ENCODE measurements at places on chromosomes 5 and 9. TPM values are rescaled to one million over a fixed set of nuclear protein-coding genes. Genes with fewer than 3 reads are reported as not detected.
A peak's percentile ranks its signal among the peaks of the same experiment; 100 is the strongest.

SQSTM1 gene
- total RNA-seq, result 1,251 TPM

FBN2 gene
- 236 TPM for total RNA-seq

VPS13A gene
- total RNA-seq, result 23.5 TPM

FOXD4L3 gene
- total RNA-seq, result 0.96 TPM

STC2 gene
- total RNA-seq, result 316 TPM

C6 gene
- not detected for total RNA-seq

IFNA7 gene
- total RNA-seq, result not detected

F2RL1 gene
- 34.9 TPM for total RNA-seq

TUSC1 gene
- 10.3 TPM for total RNA-seq

GRCh38 chr9:92962303-92962649 lies 15.0 kb downstream of the FGD3 start:
- no peaks in the 10 kb centered on the region for H3K27me3 ChIP-seq
- peaks cover 4% of the 10 kb centered on the region for H3K36me3 ChIP-seq
- no peak for DNase-seq
- H3K27ac ChIP-seq, result no peak overlapping the region
- no peaks in the 10 kb centered on the region for H3K4me1 ChIP-seq
- H3K4me3 ChIP-seq, result no peak overlapping the region

DNA sequence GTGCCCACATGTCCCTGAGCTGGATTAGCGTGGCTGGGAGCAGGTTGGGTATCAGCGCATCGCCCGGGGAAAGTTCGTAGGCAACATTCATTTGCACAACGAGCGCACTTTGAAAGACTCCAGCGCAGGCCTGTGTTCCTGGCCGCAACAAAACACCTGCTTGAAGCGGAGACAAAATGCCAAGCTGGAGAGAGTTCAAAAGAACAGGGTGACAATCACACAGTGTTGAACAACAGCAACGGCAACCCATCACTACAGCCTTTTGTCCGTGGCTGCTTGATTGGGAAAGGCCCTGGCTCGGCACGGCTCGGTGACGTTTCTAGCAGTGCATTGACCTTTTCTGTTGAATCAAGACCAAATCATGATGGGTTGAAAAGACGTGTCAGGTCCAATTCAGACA lies 336.3 kb downstream of the IRX1 start:
- DNase-seq, result no peak
- H3K27me3 ChIP-seq, result no peaks in the 10 kb centered on the region
- H3K36me3 ChIP-seq, result no peaks in the 10 kb centered on the region
- no peak overlapping the region for H3K27ac ChIP-seq
- no peaks in the 10 kb centered on the region for H3K4me1 ChIP-seq

- peaks cover 3% of the 10 kb centered on the region for H3K4me1 ChIP-seq
- H3K27me3 ChIP-seq, result no peaks in the 10 kb centered on the region
- no peak overlapping the region for H3K4me3 ChIP-seq
- peak overlapping the region; percentile 46 for H3K27ac ChIP-seq
- H3K36me3 ChIP-seq, result peaks cover 27% of the 10 kb centered on the region
Observed at GRCh38 chr9:33287087-33287490, 3.2 kb upstream of the NFX1 start.

- no peak for DNase-seq
- H3K27me3 ChIP-seq, result peaks cover 11% of the 10 kb centered on the region
- H3K4me1 ChIP-seq, result no peaks in the 10 kb centered on the region
- no peaks in the 10 kb centered on the region for H3K36me3 ChIP-seq
- H3K4me3 ChIP-seq, result no peak overlapping the region
- no peak overlapping the region for H3K27ac ChIP-seq
Observed at GRCh38 chr5:10838038-10838437, 77.0 kb upstream of the DAP start.

GRCh38 chr9:130239363-130239695 lies 26.2 kb upstream of the HMCN2 start:
- no peaks in the 10 kb centered on the region for H3K36me3 ChIP-seq
- no peaks in the 10 kb centered on the region for H3K27me3 ChIP-seq
- peaks cover 11% of the 10 kb centered on the region for H3K4me1 ChIP-seq
- no peak overlapping the region for H3K4me3 ChIP-seq
- no peak for DNase-seq
- H3K27ac ChIP-seq, result no peak overlapping the region

DNA sequence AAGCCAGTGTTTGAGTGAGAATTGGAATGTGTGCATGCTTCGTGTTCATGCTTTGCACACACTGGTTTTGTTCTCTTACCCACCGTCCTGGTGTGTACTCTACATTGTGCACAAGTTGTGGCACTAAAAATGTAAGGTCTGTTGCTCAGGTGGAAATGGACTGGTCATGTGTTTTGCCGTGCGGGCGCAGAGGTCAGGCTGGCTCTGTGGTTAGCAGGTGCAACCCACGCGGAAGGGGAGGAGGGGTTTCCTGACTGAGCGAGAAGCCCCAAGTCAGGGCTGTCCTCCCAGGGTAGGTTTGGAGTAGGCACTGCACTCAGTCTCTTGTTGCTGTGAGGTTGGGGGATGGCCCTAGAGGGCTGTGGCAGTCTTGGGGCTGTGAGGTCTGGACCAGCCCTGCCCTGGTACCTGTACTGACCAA lies 86.6 kb downstream of the EHMT1 start:
- no peaks in the 10 kb centered on the region for H3K27me3 ChIP-seq
- H3K4me1 ChIP-seq, result peaks cover 33% of the 10 kb centered on the region
- no peak for DNase-seq

- no peaks in the 10 kb centered on the region for H3K4me1 ChIP-seq
- no peaks in the 10 kb centered on the region for H3K36me3 ChIP-seq
- DNase-seq, result no peak
- no peak overlapping the region for H3K4me3 ChIP-seq
- H3K27ac ChIP-seq, result no peak overlapping the region
Observed at GRCh38 chr5:125338440-125339174, 592.2 kb upstream of the ZNF608 start.

DNA sequence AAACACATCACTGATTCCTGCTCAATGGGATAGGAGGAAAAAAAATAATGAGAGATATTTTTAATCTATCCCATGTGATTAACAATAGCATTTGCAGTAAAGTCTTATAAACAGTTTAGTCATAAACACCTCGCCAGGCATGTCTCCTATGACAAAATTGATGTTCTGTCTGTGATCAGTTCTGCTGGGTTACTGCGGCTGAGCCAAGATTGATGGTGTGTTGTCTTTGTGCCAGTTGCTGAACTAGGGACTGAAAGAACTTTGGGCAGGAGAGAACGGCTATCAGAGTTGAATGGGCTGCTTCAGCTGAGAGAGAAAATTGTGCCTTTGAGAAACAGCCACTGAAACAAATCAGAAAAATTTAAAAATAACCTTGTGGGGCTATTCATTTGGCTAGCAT lies 37.3 kb upstream of the MAMDC2 start:
- no peak overlapping the region for H3K4me3 ChIP-seq
- H3K4me1 ChIP-seq, result peaks cover 38% of the 10 kb centered on the region
- no peaks in the 10 kb centered on the region for H3K27me3 ChIP-seq

GRCh38 chr5:17269201-17269600 lies 51.8 kb downstream of the BASP1 start:
- no peak overlapping the region for H3K4me3 ChIP-seq
- peaks cover 4% of the 10 kb centered on the region for H3K4me1 ChIP-seq
- DNase-seq, result no peak
- peaks cover 2% of the 10 kb centered on the region for H3K36me3 ChIP-seq

- no peaks in the 10 kb centered on the region for H3K36me3 ChIP-seq
- no peaks in the 10 kb centered on the region for H3K4me1 ChIP-seq
- H3K27ac ChIP-seq, result no peak overlapping the region
- H3K27me3 ChIP-seq, result peaks cover 8% of the 10 kb centered on the region
- H3K4me3 ChIP-seq, result no peak overlapping the region
Observed at GRCh38 chr5:36724467-36725332, 118.3 kb downstream of the SLC1A3 start.

- H3K27ac ChIP-seq, result no peak overlapping the region
- H3K27me3 ChIP-seq, result no peaks in the 10 kb centered on the region
- H3K4me1 ChIP-seq, result no peaks in the 10 kb centered on the region
- H3K36me3 ChIP-seq, result peaks cover 5% of the 10 kb centered on the region
- no peak overlapping the region for H3K4me3 ChIP-seq
Observed at GRCh38 chr5:124704594-124705284, 41.7 kb downstream of the ZNF608 start.

All from MCF 10A (cell line).